ENCODE measurements at places on chromosomes 12 and 14.

DNA sequence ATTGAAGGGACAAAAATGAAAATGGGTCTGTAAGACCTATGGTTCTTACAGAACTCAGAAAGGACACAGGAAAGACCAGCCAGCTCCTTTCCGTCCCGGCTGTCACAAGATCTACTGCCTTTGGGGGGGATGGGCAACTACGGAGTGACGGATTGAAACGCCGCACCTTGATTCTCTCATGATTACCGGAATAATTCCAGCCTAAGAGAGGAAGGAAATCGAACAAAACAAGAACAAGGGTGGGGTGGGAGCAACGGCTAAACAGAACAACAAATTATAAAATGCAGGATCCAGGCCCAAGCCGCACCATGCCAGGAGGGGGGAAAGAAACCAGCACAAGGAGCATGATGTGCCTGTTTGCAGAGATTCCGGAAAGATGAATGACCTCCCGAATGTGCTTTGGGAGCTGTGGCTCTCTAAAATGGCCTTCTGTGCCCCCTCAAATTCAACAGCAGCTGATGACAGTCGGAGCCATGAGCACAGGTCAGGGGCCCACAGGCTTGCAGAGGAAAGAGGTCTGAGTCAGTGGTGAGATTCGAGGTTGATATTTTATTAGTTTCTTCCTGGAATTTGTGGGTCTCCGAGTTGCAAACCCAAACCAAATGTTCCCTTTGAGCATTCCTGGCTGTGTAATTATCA lies 72.1 kb downstream of the SPRING1 start:
- DNase-seq, result no peak

GRCh38 chr14:65731933-65732506 lies 319.5 kb downstream of the FUT8 start:
- no peak for DNase-seq

- DNase-seq, result no peak
Observed at GRCh38 chr12:66549050-66549389, 129.9 kb downstream of the GRIP1 start.

DNA sequence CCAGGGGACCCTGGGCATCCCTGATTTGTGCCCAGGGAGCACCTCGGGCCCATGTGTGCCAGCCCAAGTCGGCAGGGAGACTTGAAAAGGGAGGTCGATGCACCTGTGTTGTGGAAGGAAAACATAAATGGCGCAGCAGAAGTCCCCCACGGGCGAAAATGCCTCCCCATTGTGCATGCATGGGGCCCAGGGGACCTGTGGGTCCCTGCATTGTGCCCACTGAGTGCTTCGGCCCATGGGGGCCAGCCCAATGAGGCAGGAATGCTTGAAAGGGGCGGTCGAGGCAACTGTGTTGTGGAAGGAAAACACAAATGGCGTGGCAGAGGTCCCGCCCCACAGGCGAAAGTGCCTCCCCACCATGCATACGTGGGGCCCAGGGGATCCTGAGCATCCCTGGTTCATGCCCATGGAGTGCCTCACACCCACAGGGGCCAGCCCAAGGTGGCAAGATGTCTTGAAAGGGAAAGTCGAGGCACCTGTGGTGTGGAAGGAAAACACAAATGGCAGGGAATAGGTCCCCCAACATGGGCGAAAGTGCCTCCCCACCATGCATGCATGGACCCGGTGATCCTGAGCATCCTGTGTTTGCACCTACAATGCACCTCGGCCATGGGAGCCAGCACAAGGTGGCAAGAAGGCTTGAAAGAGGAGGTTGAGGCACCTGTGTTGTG lies 368.0 kb downstream of the ALG10 start:
- no peak for DNase-seq

DNA sequence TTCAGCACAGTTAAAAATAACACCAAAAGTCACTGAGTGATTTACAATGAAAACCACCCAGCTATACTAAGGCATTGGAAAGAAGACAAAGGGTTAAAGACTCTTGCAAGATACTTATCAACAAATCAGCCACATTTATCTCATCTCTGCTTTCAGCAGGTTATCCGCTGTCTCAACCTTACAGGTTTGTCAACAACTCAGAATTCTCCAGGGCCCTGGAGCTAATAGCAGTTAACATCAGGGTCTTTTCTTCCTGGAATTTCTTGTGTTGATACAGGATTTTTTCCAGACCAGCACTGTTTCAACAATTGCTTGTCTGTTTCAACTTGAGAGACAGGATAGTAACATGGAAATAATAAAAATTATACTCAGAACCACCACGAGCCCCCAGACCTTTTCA lies 3.5 kb downstream of the PKP2 start:
- no peak for DNase-seq

DNA sequence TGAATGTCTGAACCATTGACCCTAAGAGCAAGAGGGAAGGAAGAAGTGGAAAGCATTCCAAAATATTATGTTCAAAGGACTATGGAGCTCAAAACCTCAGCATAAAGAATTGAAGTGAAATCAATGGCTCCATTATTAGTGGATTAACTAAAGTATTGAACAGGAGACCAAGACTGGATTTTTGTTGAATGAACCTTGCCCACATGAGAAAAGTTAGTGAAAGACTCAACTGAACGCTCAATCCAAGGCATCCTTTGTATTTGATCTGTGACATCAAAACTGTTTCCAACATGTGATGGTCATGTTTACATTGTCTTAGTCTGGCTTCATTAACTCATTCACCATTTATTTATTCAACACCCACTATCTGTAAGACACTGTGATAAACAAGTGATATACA lies 161.0 kb downstream of the CNTN1 start:
- no peak for DNase-seq

- DNase-seq, result no peak
Observed at GRCh38 chr12:28218875-28219274, 28.6 kb downstream of the CCDC91 start.

DNA sequence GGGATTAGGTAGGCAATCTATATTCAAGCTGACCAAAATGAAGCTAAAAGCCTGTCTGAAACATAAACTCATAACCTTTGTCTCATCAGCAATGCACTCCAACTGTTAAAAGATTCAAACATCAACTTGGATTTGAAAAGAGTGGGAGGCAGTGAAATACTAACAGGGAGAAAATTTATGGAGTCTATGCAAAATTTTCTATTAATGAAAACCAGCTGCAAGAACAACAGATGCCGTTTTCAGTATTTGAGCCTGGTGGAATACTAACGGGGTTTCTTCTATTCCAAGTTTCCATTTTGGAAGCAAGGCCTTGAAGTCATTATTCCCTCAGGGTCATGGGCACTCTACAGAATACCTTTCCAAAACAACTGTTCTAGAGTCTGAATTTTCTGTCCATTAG lies 88.3 kb downstream of the LRP6 start:
- no peak for DNase-seq

GRCh38 chr12:106066051-106066705 lies 72.6 kb downstream of the NUAK1 start:
- DNase-seq, result no peak

DNA sequence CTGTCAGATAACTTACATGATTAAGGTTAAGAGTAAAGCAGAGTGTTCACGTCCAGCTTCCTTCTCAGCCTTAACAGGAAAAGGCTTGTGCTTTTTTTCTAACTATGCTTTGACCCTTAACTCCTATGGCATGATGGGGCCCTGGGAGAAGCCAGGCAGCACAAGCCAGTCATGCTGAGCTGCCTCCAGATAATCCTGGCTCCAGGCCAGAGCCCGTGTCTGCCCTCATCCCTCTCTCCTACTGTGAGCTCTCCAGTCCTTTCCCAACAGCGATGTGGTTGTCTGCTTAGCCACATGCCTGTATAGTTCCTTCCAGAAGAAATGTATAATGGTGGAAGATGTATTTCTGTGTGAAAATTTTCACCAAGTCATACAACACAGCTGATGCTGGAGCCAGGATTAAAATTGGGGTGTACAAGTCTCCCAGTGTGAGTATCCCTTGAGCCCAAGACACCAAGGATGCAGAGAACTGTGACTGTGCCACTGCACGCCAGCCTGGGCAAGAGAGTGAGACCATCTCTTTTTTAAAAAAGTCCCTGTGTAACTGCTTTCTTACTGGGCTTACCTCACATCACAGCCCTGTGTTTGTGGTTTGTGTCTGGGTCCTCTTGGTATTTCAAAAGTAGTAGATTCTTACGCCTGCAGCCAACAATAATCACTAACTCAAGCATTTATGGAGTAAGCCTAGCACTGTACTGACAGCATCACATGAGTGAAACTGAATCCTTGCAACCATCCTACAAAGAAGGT lies 7.9 kb upstream of the ITFG2 start:
- no peak for DNase-seq

DNA sequence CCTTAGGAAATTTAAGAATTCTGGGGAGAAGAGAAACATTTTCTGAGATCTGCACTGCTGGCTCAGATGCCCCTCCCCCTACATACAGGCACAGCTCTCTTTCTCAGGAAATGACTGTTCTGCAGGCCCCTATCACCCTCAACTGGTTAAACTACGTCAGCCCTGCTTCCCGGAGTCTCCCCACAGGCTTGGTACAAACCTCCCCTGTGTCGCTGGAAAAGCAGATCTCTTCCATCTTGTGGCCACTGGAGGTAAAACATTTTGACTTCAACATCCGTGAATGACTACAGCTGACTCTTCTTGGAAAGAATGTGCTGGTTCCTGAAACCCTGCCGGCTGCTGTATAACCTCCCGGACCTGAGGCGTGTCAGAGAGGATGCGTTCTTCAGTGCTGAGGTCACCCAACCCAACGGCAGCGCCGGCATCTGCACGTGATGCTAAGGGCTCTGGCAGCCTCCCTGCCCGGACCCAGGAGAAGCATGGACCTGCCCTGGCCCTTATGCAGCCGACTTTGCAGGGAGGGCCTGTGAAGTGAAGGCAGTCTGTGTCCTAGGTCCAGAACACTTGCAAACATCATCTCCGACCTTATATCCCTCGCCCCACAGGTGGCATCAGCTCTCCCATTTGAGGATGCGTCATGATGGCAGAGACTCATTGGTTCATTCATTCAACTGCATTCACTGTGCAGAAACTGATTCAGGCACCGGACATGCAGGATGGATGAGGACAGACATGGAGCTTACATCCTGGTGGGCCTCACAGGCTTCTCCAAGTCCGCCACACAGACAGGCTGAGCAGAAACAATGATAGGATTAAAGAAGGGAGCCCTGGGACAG lies 129.2 kb downstream of the GCH1 start:
- DNase-seq, result peak; percentile 81

DNA sequence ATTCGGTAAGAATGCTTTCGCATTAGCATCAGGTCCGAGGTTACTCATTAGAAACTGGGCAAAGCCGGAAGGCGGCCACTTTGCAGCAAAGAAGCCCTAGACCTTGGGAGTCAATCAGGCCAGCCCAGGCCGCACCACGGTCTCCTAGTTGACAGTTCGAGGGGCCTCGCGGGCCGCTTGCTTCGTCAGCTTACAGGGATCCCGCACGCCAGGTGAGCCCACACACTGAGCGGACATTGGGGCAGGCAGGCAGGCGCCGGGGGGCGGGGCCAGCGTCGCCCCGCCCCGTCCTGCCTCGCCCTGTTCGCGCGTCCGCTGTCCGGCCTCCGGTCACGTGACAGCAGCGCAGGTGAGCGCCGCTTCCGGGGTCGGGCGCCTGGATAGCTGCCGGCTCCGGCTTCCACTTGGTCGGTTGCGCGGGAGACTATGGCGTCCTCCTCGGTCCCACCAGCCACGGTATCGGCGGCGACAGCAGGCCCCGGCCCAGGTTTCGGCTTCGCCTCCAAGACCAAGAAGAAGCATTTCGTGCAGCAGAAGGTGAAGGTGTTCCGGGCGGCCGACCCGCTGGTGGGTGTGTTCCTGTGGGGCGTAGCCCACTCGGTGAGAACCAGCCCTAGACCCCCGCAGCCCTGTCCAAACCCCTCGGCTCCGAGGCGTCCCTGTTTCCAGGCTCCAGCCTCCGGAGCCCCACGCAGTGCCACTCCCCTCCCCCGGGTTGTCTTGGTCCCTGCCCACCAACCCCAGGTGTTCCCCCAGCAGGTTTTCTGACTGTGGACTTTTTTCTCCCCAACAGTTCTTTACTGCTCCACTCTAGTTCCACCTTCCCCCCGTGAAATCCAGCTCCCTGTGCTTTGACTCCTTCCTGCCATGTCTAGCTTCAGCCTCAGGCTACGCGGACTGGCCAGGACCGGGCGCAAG lies at the start of gene PIP4K2C:
PIP4K2C (plus strand) TSS at position 329 of the 918 bp plus-strand sequence; CDS start at position 427, 98 bp downstream.
- peak; percentile 74 for DNase-seq

GRCh38 chr12:32947206-32948067 lies 50.9 kb upstream of the PKP2 start:
- no peak for DNase-seq

GRCh38 chr14:29738950-29739349 lies 188.7 kb downstream of the PRKD1 start:
- DNase-seq, result no peak

- no peak for DNase-seq
Observed at GRCh38 chr12:50751948-50752721, 11.8 kb upstream of the ATF1 start.

- DNase-seq, result no peak
Observed at GRCh38 chr12:15417691-15418090, 95.4 kb downstream of the PTPRO start.

- DNase-seq, result no peak
Observed at GRCh38 chr14:103298620-103299019, 35.4 kb upstream of the EIF5 start.
